ENCODE measurements at places on chromosomes 13 and 19. TPM values are rescaled to one million over a fixed set of nuclear protein-coding genes. Genes with fewer than 3 reads are reported as not detected.

ADGRE2 gene
- 0.85 TPM for total RNA-seq

ZNF426 gene
- total RNA-seq: 17.7 TPM

GNA15 gene
- 1.5 TPM for total RNA-seq

GRCh38 chr13:60286707-60287106, 110.3 kb upstream of the TDRD3 start:
- H3K4me1 ChIP-seq: no peaks in the 10 kb centered on the region
- no peak for DNase-seq
- no peak overlapping the region for H3K27ac ChIP-seq
- no peaks in the 10 kb centered on the region for H3K36me3 ChIP-seq
- H3K4me3 ChIP-seq: no peak overlapping the region

DNA sequence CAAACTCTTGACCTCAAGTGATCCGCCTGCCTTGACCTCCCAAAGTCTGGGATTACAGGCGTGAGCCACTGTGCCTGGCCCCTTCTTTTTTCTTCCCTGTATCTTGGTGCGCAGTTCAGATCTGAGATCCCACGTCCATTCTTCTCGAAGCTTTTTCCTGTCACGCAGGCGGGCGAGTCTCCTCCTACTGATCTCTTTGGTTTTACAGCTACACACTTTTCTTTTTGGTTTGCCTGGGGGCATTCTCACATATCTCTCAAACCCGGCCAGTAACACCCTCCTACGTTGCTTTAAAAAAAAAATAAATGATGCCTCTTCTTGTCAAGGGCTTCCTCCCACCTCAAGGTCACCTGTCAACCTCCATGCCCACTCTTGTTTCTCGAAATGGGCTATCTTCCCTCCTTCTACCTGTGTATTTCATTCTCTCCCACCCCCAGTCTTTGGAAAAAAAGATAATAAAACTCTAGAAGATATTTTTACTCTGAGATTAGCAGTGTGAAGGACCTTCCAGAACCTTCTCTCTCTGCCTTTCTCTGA, 12.1 kb downstream of the TMPRSS9 start:
- H3K4me1 ChIP-seq: no peaks in the 10 kb centered on the region
- H3K27me3 ChIP-seq: no peaks in the 10 kb centered on the region
- DNase-seq: no peak
- no peak overlapping the region for H3K4me3 ChIP-seq
- H3K36me3 ChIP-seq: no peaks in the 10 kb centered on the region

DNA sequence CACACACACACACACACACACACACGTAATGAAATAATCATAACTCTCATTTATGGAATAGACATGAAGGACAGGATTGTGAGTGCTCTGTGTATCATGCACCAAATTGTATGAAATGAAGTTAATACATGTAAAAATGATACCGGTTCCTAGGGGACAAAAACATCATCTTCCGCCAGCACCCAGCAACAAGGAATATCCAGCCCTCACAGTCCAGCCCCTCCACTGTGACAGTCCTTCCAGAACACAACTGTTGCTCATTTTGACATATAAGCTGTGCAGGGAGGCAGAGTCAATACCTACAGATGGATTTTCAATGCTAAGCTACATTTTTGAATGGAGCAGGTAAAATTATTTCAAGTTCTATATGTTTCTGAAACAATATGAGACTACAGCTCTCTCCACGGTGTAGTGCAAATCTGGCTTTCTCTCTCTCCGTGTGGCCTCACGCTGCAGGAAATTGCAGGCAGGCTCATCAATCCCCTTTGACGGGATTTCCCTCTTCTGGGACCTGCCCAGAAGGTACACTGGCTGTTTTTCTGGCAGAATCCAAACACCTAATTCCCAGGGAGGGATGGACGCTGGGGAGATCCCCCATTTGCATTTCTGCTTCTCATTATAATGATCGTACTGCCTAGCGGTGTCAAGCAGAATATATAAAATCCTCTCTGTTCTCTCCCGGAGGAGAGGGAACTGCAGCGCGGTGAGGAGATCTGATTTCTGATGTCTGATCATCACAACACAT, 494.0 kb downstream of the LIG4 start:
- no peak overlapping the region for H3K27ac ChIP-seq
- H3K36me3 ChIP-seq: no peaks in the 10 kb centered on the region
- H3K4me3 ChIP-seq: no peak overlapping the region
- no peaks in the 10 kb centered on the region for H3K4me1 ChIP-seq
- DNase-seq: no peak
- no peaks in the 10 kb centered on the region for H3K27me3 ChIP-seq
